ENCODE measurements at places on chromosomes 16 and 17. TPM values are rescaled to one million over a fixed set of nuclear protein-coding genes. Genes with fewer than 3 reads are reported as not detected.

The GLIS2 gene
- not detected for polyA plus RNA-seq

The CTRL gene
- polyA plus RNA-seq = 0.69 TPM

The KRTAP17-1 gene
- not detected for polyA plus RNA-seq

The SPATA32 gene
- not detected for polyA plus RNA-seq

- no peak for DNase-seq
Observed at GRCh38 chr17:66995944-66996343, 31.4 kb downstream of the CACNG4 start.

- peak; percentile 58 for DNase-seq
Observed at GRCh38 chr16:11396241-11397048, 51.2 kb downstream of the RMI2 start.

- no peak for DNase-seq
Observed at GRCh38 chr17:7497228-7497627, 13.1 kb downstream of the POLR2A start.

GRCh38 chr16:25013751-25014499, 1.2 kb downstream of the ARHGAP17 start:
- peak; percentile 23 for DNase-seq

DNA sequence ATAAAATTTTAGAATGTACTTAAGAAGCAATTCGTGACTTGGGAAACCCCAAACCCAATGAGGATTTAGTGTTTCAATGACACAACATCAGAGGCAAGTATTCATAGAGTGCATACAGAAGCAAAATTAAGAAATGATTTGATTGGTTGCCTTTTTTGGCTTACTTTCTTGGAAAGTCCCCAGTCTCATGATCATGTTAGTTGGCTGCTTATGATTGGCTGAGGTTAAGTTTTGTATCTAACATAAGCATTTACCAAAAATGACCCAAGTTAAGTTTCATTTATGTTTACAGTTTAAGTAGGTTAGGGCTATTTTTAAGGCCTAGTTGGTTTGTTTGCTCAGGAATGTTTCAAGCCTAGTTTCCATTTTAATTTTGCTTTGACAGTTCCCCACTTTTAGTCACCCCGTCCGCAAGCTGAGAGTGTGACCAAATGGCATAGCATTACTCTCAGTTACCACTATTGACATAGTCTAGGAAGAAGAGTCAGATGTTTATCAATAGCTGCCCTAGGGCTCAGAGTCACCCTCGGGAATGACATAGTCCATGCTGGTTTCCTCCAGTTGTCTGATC, 36.2 kb downstream of the DGKE start:
- DNase-seq = no peak

DNA sequence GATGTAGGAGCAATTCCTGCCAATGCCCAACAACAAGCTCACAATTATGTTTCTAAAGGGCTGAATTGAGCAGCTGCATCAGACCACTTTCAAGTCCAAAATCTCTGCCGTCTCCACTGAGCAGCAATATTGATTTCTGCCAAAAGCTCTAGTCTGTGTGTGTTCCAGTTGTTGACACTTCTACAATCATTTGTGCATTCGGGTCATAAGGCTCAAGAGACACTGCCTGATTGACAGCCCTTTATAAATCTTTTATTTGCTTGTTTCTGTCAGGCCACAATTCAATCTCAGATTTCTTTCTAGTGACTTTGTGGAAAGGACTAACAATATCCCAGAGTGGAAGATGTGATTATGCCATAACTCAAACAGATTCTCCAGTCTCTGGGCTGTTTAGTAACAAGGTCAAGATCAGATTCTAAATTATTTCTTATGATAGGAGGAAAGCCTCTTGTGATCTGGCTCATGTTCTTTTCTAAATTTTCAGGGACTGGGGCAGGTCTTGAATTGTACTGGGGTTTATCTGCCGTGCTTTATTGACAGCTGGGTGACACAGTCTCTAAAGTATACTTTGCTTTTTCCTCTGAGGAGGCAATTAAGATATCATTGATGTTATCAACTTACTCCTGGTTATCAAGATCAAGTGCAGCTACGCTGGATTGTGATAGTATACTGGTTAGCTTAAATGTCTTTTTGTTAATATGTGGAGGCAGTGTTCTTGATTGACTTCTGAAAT, 377.1 kb downstream of the CNTNAP4 start:
- no peak for DNase-seq

DNA sequence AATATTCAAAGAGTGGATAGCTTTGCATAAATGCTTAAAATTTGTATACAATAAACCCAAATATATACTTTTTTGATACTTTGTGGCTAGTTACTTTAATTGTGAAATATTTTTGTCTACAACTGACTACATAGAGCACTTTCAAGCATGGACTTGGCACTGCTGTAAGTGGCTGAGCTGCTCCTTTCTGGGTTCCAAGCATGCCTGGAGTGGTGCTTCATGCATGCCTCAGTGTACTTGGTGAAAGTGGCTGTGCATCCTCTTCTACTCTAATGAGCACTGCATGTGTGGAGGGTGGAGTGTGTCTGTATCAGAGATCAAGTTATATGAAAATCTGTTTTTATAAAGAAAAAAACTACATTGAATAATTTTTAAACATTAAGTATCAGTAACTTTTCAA, 94.1 kb downstream of the OMG start:
- no peak for DNase-seq

Data from CD14-positive monocyte (primary cell).